Activated gamma-delta T cell (primary cell): ENCODE measurements at places on chromosomes 2 and 18.

GRCh38 chr2:127039387-127040031 is 67.4 kb downstream of the BIN1 start:
- DNase-seq: no peak

DNA sequence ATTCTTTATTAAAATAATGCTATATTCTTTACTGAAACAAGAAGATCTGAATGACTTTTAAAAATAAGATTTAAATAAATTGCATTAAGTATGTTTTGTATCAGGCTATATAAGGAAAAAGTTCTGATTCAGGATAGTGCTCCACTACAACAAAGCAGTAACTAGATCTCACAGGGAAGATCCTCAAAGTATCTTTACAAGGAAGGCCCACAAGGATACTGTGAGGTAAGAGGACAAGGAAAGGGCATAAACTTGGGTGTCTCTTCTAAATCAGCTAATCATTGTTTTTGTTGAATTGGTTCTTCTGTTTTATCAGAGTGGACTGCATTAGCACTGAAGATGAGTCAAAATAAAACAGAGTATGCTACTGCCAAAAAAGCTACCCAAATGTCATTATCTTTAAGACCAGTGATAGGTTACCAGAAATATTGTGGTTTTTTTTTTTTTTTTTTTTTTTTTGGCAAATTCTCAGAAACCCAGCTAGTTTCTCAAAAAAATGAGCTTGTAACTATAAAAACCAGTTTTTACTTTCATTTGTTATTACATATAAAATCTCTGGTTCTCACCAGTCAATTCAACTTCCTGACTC is 160.9 kb downstream of the BAZ2B start:
- no peak for DNase-seq

DNA sequence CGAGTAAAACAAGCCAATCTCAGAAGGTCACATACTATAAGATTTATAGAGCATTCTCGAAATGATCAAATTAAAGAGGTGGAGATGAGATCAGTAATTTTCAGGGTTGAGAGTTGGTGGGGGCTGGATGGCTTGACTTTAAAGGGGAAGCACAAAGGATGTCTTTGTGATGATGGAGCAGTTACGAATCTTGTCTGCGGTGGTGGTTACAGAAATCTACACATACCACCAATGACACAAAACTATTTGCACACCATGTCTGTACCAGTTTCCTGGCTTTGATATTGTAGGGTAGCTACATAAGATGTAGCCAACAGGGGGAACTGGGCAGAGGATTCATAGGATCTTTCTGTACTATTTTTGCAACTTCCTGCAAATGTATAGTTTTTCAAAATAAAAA is 190.6 kb upstream of the SMIM21 start:
- no peak for DNase-seq

DNA sequence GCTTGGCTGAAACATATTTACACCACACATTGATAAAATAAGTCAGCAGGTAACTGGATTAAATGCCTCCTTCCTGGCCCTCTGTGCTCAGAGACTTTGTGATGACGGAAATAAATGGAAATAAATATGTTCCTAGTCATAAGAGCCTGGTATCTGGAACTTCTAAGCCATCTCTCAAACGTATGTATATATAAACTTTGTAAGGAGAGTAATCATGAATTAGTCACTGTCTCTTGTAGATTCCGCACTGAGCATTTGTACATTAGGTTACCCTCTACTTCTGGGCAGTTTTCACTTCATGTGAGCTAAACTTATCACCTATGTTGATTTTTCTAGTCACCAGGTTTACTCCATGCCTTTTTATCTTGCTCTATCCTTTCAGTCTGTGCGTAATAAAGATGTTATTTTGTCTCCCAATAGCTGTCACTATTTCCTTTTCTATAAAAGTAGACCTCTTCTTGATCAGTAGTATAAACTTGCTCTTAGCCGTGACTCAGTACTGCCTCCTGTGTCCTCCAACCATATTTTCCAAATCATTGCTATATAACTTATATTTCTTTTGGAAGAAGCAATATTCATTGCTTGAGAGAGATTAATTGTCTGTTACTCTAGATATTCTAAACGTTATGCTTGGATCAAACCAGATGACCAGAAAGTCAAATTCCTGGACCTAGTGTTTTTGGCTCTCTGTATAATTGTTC is 53.2 kb downstream of the FEZ2 start:
- DNase-seq: no peak

DNA sequence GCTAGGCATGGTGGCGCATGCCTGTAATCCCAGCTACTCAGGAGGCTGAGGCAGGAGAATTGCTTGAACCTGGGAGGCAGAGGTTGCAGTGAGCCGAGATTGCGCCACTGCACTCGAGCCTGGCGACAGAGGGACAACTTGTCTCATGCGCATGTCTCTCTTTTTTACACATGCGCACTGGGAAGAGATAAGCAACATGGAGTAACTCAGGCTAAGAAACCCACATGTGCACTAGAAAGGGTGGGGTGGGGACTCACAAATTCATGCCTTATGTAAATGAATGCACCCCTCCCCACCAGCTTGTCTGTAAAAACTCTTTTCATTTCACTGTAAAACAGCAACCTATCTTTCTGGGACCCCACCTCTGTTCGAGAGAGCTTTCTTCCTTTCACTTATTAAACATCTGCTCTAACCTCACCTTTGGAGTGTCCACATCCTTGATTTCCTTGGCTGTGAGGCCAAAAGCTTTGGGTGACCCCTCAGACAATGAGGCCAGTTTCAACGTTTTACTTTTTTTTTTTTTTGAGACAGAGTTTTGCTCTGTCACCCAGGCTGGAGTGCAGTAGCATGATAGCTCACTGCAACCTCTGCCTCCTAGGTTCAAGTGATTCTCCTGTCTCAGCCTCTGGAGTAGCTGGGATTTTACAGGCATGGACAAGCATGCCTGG is 91.6 kb upstream of the RMP24 start:
- no peak for DNase-seq

DNA sequence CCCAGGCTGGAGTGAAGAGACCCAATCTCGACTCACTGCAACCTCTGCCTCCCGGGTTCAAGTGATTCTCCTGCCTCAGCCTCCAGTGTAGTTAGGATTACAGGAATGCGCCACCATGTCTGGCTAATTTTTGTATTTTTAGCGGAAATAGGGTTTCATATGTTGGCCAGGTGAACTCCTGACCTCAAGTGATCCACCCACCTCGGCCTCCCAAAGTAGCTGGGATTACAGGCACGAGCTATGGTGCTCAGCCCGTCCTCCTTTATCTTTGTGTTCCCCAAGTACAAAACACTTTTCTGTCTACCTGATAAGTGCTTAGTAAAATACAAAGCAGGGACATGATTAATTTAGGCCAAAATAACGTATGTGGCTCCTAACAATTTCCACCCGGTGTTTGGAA is 91.2 kb upstream of the STK17B start:
- no peak for DNase-seq
